ENCODE measurements at places on chromosomes 3 and 15.

- DNase-seq: no peak
Observed at GRCh38 chr3:46681387-46681786, 12.1 kb downstream of the ALS2CL start.

GRCh38 chr15:34304613-34305012 lies 33.0 kb downstream of the SLC12A6 start:
- no peak for DNase-seq

GRCh38 chr15:71599418-71600151 lies 210.8 kb upstream of the NR2E3 start:
- no peak for DNase-seq

DNA sequence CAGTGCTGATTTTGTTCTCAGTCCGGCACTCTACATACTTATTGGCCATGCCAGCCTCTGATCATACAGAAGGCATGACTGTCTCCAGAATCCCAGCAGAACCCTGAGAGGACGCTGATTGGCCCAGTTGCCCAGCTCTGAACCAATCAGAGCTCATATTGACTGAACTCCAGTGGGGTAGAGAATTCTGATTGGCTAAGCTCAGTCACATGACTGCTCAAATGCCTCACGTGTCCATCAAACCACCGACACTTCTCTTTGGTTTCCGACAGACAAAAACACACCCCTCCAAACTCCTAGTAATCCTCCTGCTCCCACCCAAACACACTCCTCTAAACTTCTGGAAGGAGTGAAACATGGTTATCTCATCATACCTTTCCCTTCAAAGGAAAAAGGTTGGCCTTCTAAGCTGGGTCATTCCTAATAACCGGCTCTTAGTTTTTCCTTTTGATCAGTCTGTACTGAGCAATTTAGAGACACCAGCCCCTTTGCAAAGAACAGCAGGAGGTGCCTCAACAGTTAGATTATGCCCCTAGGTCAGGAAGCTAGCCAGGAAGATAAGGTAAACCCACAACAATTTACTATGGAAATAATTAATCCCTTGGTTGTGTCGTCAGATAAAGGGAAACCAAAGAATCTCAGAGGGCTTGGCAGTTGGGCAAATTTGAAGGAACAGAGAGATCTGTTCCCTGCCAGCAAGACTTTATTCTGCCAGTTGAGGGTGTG lies 187.8 kb downstream of the TLE3 start:
- no peak for DNase-seq

GRCh38 chr15:60076045-60076444 lies 71.9 kb downstream of the FOXB1 start:
- DNase-seq: no peak

GRCh38 chr15:66941791-66942190 lies 123.6 kb upstream of the SMAD3 start:
- no peak for DNase-seq

DNA sequence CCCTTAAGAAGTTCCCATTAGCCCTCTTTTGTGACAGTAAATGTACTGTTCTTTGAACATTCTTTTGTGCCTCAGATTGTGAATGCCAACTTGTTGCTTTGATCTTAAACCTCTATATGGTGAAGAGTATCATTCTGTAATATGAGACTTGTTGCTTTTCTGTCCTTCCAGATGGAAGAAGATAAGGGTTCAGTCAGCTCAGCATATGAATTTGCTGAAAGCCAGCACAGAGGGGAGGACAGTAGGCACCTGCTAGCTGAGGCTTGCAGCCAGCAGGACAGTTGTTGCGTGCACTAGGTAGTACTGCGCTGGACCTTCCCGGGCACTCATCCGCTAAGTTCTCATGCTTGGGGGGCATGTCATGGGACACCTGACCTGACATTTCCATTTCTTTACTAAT lies 74.7 kb downstream of the DCUN1D1 start:
- no peak for DNase-seq

GRCh38 chr15:51004103-51004551 lies 90.6 kb downstream of the TNFAIP8L3 start:
- DNase-seq: no peak

GRCh38 chr15:68739390-68740080 lies 81.2 kb downstream of the ANP32A start:
- DNase-seq: no peak

- no peak for DNase-seq
Observed at GRCh38 chr3:180855956-180856355, 56.5 kb upstream of the FXR1 start.

- no peak for DNase-seq
Observed at GRCh38 chr15:39575180-39575579, 5.7 kb upstream of the THBS1 start.

- DNase-seq: no peak
Observed at GRCh38 chr3:72134989-72135451, 350.1 kb upstream of the PROK2 start.

DNA sequence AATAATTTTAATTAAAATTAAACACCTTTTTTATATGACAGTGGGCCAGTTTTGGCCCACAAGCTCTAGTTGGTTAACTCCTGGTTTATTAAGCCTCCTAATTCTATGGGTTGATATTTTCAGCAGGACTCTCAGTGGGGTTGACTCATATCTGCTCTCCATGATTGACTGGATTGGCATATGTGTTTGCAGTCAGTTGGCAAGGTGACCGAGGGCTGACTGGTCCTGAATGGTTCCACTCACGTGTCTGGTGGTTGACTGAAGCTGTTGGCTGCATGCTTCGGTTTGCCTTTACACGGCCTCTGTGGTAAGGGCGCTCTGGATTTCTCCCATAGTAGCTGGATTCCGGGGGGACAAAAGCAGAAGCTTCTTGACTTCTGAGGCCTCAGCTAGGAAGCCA lies 65.3 kb upstream of the ZNF280D start:
- DNase-seq: no peak

- no peak for DNase-seq
Observed at GRCh38 chr3:65848024-65848423, 190.7 kb downstream of the MAGI1 start.

GRCh38 chr15:29062179-29062591 lies 176.4 kb downstream of the APBA2 start:
- no peak for DNase-seq

- DNase-seq: peak; percentile 48
Observed at GRCh38 chr3:44439499-44440295, 37.8 kb downstream of the ZNF445 start.

- DNase-seq: no peak
Observed at GRCh38 chr3:17645074-17645698, 97.2 kb downstream of the TBC1D5 start.

- no peak for DNase-seq
Observed at GRCh38 chr15:48992096-48992495, 28.4 kb upstream of the SHC4 start.

- no peak for DNase-seq
Observed at GRCh38 chr15:77575203-77575934, 57.3 kb downstream of the LINGO1 start.

DNA sequence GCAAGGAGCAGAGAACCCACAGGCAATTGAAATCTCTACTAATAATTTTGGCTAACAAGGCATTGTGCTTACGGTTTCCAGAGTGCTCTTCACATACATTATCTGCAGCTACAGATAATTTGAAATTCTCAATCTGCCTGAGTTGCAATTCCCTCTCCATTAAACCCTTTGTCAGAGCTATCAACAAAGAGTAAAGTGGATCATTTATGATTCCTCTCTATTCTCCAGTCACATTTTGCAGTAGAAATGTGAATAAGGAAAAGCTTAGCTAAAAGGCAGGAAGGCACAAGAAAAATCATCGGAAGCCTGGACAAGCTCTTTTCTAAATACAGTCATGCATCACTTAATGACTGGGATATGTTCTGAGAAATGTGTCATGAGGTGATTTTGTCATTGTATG lies 49.6 kb downstream of the FAM98B start:
- DNase-seq: no peak

GRCh38 chr3:10322352-10322710 lies 1.4 kb upstream of the SEC13 start:
- DNase-seq: no peak

- DNase-seq: no peak
Observed at GRCh38 chr15:40771242-40771641, 1.5 kb downstream of the C15orf62 start.

All from activated CD8-positive, alpha-beta memory T cell treated with anti-CD3 and anti-CD28 coated beads for 48 hours (primary cell).